ENCODE measurements at places on chromosomes 4 and X.

DNA sequence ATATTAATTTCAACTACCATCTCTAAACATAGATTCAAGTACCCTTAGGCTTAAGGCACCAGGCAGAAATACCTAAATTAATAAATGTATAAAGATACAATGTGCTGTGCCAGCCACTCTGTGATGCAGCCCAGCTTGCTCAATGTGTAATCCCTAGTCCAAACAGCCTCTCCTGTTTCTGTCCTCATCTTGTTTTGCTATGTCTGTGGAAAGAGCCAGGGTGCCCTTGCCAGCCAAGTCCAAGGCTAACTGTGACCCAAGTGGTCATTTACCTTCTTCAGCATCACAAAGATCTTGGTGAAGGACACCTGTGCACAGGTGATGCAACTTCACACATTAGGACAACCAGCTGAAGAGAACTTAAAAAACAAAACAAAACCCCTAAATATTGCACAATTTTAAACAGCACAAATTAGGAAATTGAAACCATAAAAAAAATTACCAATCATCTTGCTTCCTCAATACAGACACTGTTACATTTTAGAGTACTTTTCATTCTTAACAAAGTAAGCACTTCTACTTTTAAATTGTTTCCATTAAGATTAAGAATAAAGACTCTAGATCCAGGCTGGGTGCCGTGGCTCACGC is 89.6 kb downstream of the C4orf51 start:
- no peak for DNase-seq

GRCh38 chrX:30607155-30607554 is 29.6 kb upstream of the TASL start:
- DNase-seq = no peak

DNA sequence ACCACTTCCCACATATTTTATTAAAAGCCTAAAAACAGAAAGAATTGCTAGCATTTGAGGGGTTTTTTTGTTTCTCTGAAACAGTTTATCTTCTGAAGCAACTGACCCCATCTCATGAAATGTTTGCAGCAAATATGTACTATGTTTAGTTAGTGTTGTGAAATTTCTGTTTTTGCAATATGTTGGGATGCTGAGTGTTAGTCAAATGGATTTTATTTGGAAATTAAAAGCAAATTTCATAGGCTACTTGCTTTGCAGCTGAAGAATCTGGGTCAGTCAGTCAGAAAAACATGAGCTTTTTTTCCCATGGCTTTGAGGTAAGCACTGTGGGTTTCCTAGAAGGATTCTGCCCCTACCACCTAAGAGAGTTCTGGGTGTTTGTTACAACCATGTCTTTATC is 184.9 kb upstream of the DKK2 start:
- no peak for DNase-seq

- no peak for DNase-seq
Measured at GRCh38 chrX:108666101-108666500, 70.3 kb downstream of the IRS4 start.

DNA sequence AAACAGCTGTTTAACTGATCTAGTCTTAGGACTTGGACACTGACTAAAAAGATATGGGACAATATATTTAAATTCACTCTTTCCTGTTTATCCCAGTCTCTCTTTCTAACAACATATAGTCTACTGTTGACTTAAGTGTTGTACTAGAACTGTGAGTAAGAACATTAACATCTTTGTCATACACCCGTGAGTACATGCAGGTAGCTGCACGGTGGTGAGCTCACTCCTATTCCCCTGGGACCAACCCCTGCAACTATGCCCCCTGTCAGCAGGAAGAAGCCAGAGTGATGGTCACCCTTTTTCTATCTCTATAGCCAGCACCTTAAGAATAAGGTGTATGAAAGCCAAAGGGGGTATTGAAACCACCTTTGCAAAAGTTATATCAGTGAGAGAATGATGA is 17.6 kb downstream of the TBL1X start:
- no peak for DNase-seq

DNA sequence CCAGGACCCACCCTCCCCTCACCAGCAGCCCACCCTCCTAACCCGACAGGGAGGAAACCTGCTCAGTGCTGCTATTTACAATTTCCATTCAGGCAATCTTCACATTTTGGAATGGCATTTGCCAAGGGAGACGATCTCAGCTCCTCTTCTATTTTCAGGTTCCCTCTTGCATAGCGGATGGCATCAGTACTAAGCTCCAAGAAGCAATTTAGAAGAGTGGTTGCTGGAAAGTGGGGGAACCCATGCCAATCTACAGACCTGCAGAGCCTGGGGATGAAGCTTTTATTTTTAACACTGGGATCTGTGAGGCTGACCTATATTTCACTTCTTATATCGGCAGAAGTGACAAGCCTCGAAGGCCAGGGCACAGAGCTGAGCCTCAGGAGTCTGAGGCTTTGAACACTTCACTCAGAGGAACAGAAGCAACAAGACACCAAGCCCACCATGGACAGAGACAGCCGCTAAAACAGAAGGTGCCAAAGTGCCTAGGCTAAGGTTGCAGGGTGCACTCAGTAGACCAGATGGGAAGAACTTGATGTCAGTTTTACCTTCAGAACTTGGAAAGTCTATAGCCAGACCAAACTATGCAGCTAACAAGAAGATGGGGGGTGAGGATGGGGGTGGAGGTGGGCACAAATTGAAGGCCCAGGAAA is 44.0 kb downstream of the SCD5 start:
- DNase-seq = no peak

Data from stimulated activated CD8-positive, alpha-beta memory T cell treated with anti-CD3 and anti-CD28 coated beads, Interleukin-15, amount 100 ng/mL, for 4 hours (primary cell).